NCI-H446 (cell line): ENCODE measurements at places on chromosomes 7 and 10.

GRCh38 chr7:70152313-70152712, 554.0 kb downstream of the AUTS2 start:
- DNase-seq: no peak

DNA sequence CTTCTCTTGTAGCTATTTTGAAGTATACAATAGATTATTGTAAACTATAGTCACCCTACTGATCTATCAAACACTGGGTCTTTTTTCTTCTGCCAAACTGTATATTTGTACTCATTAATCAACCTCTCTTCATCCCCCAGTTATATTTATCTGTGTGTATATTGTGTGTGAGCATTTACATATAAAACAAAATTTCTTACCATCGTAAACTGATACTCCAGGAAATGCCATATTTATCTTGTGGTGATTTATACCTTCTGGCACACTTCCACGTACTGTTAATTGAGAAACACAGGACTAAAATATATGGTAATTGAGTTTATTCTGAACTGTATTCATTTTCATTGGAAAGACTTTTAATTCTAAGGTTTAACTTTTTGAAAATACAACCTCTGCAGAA, 18.9 kb downstream of the ANLN start:
- DNase-seq: no peak

DNA sequence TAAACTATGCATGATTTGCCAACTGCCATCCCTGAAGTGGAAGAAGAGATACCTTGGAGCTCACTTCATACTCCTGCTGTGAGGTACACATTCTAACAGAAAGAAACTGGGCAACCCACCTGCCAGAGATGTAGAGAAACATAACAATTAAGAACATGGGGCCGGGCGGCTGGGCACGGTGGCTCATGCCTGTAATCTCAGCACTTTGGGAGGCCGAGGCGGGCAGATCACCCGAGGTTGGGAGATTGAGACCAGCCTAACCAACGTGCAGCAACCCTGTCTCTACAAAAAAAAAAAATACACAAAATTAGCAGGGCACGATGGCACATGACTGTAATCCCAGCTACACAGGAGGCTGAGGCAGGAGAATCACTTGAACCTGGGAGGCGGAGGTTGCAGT, 402.6 kb upstream of the ANKRD30A start:
- no peak for DNase-seq

- no peak for DNase-seq
Observed at GRCh38 chr10:70958396-70958795, 70.0 kb upstream of the PCBD1 start.

- no peak for DNase-seq
Observed at GRCh38 chr10:114392112-114392835, 12.0 kb downstream of the AFAP1L2 start.

DNA sequence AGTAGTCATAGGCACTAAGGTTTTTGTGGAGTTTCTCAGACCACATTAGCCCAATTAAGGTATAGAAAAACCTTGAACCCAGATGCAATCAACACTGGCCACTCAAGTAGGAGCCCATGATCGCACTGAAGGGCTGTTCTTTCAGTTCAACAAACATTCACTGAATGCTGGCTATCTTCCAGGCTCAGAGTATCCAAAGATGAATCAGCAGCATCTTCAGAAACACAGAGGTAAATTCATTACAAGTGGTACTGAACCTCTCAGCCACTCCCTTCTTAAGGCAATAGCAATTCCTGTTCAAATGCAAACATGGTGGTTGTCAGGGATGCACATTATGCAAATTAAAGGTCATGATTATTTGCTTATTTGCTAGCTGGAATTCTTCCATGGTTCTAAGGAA, 17.1 kb downstream of the KCNK18 start:
- no peak for DNase-seq

DNA sequence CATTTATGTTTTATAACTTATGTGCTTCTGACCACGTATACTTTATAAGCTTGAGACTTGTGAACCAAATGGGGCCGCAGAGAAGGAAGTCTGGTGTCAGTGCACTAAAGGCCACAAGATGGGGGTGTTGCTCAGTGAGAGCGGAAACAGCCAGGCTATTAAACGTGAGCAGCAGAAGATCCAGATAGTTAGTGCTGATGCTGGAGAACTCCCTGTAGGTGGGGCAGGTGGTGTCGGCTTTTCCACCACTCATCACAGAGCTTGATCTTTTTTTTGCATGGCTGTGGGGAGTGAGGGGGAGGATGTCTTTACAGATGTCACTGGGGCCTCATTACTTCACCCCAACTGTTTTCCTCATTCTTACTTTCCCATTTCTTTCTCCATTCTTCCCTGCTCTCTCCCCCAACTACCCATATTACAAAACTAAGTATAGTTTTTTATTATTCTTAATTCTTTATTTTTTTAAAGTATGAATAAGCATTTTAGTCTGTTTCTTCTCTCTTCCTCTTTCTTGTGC, 34.7 kb downstream of the ACADSB start:
- DNase-seq: no peak

DNA sequence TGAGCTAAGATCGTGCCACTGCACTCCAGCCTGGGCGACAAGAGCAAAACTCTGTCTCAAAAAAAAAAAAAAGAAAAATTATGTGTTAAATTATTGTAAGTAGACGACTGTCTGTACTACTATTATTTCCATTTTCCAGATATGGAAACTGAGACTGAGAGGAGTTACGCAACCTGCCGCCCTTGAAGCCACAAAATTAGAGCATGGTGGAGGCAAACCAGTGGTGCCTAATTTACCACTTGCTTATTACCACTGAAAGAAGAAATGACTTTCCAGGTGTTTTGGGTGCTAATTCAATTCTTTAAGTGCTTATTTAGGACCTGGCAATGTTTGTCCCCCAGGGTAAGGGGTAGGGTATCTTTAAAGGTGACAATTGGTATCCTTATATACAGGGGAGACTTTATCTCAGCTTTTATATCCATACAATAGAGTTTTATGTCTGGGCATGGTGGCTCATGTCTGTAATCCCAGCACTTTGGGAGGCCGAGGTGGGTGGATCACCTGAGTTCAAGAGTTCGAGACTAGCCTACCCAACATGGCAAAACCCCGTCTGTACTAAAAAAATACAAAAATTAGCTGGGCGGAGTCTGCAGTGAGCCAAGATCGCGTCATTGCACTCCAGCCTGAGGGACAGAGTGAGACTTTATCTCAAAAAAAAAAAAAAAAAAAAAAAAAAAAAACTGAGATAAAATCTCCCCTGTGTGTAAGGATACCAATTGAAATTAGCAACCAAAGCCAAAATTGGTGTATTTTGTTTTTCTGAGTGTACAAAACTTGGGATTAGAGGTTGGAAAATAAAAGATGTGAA, 16.6 kb upstream of the CAMK1D start:
- no peak for DNase-seq

DNA sequence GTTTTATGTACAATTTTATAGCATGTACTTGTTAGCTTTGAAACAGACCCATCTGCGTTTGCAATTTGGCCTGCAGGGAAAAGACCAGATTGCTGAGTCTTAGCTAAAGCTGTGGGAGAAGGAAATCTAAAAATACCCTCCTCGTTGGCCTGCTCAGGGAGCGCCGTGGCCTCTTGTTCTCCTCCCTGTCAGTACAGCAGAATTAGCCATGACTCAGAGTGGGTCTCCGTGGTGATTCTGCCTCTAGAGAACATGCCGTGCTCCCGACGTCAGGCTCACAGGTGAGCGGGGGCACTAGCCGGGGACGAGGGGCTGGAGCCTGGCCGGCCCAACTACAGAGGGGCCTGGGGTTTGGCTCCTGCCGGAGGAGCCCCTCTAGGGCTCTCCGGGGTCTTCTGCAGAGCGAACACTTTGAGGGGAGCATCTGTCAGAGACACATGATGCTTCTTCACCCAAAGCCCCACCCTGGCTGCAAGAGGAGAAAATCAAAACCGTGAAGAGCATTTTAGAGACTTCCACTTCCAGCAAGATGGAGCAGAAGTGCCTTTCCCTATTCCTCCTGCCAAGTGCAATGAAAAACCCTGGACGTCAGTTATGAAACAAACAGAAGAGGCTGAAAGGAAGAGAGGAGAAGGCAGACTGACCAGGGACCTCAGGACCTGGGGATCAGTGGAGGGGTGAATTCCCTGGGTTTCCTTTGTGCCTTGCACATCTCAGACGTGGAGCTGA, 98.9 kb downstream of the LHPP start:
- no peak for DNase-seq

DNA sequence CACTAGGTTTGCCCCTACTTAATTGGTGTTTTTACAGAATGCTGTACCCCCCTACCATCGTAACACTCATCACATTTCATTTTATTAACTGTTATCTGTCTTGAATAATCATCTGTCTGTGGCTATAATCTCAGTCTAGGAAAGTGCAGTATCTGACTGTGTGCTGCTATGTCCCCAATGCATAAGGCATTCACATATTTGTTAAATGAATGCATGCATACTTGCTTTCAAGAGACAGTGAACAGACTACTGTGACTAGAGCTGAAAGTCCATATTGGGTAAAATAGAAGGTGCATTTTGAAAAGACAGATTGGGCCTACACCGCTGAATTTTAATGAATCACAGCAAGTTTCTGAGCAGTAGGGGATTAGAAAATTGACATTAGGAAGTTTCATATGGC, 112.3 kb downstream of the ARHGAP12 start:
- DNase-seq: no peak

DNA sequence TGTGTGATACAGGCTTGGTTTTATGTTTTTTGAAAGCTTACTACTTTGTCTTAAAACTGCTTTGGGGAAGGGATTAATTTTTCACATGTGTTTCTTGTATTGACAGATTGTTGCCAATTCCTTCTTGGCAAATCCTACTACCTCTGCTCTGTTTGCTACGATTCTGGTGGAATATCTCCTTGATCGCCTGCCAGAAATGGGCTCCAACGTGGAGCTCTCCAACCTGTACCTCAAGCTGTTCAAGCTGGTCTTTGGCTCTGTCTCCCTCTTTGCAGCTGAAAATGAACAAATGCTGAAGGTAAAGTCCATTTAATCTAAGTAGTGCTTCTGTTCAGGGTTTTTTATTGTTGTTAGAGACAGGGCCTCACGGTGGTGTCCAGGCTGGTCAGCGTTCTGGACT, 33.6 kb downstream of the TRRAP start:
- peak; percentile 55 for DNase-seq
